ENCODE measurements at places on chromosomes 4 and X.

GRCh38 chrX:1341545-1342184 lies 5.1 kb downstream of the IL3RA start:
- no peak for DNase-seq

GRCh38 chrX:38336538-38337240 lies 9.4 kb upstream of the RPGR start:
- DNase-seq = no peak

DNA sequence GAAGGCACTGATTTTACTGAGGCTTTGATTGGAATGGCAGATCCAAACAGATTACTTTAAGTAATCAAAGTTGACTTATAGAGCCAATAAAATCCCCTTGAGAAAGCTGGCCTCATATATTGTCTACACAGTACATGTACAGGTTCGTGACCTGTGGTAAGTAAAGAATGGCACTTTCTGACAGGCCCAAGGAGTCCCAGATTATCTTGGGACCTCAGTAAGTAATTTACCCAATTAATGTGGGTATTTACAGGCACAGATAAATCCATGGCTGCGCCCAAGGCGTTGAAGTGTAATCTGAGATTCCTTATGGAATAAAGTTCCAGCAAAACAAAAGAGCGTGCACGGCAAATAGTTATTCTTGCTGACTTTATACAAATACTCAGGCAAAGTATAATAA lies 62.4 kb downstream of the PAGE2 start:
- DNase-seq = no peak

- no peak for DNase-seq
These were observed 201.0 kb downstream of the PAPSS1 start for GRCh38 chr4:107519053-107519452.

- peak; percentile 12 for DNase-seq
These were observed 134.7 kb downstream of the DCLK2 start for GRCh38 chr4:150212927-150213326.

GRCh38 chrX:132369617-132370326 lies 119.1 kb downstream of the MBNL3 start:
- no peak for DNase-seq

DNA sequence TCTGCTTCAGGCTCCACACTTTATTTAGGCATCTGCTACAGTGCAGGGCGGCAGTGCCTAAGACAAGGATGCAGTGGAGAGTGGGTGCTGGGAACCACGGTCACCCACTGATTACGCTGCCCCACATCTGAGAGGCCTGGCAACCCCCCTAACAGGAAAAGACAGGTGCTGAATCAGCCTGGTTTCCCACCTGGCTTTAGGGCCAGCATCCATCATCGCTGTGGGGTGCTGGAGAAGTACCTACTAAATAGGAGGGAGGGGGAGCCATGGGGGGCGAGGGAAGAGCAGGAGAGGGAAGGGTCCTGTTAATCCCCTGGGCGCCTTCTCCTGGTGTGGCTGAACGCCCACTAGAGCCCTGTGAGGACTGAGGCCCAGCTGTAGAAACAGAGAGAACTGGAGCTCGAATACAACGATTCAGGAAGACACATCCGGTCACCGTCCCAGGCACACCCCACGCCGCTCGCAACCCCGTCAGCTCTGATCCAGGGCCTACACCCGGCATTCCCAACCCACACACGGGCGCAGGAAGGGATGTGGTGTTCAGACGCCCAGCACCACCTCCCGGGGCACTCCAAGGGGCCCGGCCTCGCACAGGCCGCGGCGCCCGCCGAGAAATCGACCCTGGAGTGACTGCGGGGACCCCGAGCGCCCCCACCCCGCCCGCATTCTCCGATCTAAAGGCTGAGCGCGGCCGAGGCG lies 554 bp downstream of the DCTD start:
- DNase-seq = peak; percentile 63

- no peak for DNase-seq
These were observed 88.3 kb downstream of the EVC2 start for GRCh38 chr4:5619913-5620625.

DNA sequence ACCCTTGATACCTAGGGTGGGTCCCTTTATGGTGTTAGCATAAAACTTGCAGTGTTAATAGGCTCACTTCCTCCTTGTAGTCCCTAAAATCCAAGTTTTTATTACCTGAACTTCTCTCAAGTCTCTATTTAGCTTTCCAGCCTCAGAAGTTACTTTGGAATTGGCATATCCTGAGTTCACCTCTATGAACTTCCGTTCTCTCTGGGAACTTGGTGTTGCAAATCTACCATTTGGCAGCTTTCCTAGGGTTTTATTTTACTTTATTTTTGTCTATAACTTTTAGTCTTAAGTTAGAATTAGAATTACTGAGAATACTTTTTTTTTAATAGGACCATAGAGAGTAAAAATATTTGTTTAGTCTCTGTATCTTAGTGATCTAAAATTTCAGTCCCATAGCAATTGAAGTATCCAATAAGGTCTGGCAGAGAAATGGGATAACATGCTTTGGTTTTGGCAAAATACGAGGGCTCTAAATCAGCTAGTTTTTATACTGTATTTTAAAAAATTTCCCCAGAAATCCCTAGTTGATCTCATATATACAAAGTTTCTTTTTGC lies 30.3 kb upstream of the NAF1 start:
- DNase-seq = no peak

DNA sequence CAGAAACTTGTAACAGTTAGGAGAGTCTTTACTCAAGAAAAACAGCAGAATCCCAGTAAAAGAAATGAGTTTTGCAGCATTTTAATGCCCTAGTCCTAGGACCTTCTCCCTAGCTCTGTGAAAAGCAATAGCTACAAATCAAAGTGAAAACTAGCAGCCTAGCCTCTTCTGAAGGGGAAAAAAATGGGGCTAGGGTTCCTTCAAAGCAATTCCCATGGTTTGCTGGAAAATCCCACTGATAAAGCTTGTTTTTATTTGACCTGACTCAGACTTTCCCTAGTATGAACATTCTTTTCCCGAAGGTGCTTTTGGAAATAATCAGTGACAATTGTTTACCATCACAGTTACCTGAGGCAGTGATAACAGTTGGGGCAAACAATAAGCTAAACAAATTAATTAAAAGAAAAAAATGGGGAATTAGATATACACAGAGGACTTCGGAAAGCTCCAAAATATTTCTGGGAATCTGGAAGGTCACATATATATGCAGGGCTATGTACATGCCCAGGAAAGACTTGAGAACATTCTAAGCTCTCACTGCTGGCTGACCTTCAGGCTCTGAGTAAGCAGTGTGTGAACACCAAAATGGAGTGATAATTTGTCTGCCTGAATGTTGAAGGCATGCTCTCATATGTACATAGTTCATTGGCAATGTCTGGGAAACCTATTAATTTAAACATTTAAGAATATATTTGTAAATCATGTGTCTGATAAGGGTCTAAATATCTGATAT lies 285.9 kb downstream of the KCTD8 start:
- peak; percentile 48 for DNase-seq

GRCh38 chr4:129738175-129738574 lies 642.2 kb downstream of the C4orf33 start:
- DNase-seq = no peak

GRCh38 chr4:74197080-74197479 lies 39.2 kb downstream of the MTHFD2L start:
- no peak for DNase-seq

DNA sequence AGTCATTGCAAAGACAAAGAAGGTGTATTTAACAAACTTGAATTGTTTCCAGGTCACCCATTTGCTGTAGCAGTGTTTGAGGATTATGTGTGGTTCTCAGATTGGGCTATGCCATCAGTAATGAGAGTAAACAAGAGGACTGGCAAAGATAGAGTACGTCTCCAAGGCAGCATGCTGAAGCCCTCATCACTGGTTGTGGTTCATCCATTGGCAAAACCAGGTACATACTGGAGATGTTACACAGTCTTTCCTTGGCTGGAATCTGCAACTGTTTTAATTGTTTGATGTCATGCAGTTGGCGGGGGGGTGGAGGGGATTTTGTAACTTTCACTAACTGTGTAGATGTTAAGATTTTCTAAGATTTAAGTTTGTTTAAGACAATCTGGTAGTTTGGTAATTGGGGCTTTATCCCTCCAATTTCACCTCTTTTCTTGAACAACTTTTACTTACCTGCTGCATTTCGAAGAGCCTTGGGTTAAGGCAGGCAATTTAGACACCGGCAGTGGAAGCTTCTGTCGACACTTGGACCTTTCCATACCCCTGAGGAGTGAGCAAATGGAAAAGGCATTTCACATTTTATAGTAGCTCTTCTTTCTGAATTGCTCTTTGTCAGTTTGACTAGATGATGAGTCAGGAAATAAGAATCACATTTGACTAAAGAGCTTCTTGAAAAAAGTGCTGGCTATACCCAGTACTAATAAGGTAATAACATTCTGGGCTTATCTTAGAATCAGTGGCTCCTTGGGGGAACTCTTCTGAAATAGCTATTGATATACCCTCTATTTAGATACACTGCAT lies 67.4 kb downstream of the EGF start:
- peak; percentile 74 for DNase-seq

DNA sequence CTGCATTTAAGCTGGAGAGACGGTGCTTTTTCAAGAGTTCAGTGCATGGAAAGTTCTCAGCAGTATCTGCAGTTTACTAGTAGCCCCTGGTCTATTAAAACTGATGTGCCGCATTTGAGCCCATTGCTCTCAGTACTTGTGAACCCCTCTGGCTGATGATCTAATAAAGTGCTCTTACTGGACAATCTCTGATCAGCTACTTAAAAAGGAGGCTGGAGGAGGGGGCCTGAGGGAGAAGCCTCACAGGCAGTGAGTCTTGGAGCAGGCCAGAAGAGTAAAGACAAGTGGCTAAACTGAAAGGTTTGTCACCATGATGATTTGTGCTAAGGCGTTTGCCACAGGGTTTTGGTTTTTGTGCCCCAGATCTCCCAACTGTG lies 138.5 kb downstream of the ARX start:
- no peak for DNase-seq

- DNase-seq = no peak
These were observed 232.7 kb downstream of the ARHGAP24 start for GRCh38 chr4:85707611-85708010.

DNA sequence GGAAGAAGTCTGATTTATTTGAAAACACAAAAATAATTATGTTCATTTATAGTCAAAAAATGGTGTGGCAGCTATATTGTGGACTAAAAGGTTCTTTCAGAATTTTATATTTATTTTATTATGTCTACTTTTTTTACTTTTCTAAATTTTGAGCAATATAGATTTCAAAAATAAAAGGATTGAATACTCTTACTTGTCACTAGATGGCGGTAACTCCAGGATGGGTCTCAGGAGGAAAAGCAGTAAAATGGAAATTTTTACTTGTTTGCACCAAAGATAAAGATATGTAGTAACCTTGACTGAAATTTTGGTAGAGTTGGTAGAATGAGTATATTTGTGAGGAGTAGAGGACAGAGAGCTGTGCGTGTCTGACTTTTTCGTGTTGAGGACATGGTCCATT lies 14.5 kb upstream of the DACH2 start:
- peak; percentile 3 for DNase-seq

DNA sequence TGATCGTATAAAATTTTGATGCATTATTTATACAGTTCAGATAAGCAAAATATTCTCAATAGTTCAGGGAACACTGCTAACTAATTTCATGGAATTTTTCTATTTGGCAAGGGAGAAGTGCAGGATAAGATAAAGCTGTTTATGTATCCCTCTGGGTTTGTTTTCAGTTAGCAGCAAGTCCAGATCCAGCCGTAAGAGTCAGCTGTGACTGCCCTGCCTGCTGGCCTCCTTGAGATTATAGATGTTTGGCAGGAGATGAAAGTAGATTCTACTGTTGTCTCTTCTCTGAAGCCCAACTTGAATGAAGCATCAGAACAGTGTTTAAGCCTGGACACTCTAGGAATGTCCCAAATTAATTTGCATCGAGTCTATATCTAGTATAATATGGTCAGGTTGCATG lies 29.5 kb downstream of the ANTXR2 start:
- DNase-seq = no peak

GRCh38 chrX:147875866-147876596 lies 35.7 kb upstream of the FMR1 start:
- peak; percentile 1 for DNase-seq

DNA sequence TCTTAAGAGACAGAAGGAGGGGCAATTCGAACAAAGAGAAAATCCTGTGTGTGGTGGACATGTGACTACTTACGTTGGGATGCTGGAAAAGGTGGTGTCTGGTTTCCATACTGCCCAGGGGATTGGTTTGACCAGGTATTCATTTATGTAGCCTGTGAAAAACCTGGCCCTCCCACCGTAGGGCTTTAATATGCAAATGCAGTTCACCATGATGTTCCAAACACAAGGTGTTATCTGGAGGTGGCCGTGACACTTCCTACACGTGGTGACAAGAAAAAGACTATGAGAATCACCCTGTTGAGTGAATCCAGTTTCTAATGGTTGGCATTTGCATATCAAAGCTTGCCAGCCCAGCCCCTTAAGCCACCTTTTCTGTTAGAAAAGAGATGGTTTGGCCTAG lies 27.9 kb downstream of the UGT2B4 start:
- DNase-seq = no peak

DNA sequence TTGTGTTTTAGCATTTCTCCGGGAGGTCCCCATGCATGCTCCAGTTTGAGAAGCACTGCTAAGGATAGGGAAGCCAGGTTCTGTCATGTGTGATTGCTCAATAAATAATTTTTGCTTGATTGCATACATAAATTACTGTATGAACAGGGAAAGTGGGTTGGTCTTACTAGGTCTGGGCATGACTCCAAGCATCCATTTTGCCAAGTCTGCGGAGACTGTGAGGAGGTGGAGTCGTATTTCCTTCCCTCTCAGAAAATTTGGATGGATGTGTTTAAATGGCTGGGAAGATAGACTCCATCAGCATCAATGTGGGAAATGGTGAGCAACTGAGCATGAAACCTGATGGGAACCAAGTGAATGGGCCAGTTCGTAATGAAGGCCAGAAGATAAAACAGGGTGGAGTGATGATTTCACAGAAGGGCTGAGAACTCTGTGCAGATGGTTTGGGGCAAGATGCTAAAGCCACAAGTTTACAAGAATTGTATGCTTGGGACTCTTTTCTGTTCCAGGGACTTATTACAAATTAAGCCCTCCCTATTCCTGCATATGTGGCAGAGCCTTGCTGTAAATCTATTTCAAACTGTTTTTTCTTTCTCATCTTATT lies 84.1 kb downstream of the NHS start:
- no peak for DNase-seq

- no peak for DNase-seq
These were observed 154.4 kb downstream of the PTTG2 start for GRCh38 chr4:38114386-38115150.

- DNase-seq = no peak
These were observed 130.8 kb upstream of the SFRP2 start for GRCh38 chr4:153919667-153920066.

GRCh38 chr4:48683784-48684666 lies 96.1 kb downstream of the FRYL start:
- DNase-seq = no peak

- DNase-seq = peak; percentile 91
These were observed 181.6 kb upstream of the NOCT start for GRCh38 chr4:138833974-138834373.

- DNase-seq = peak; percentile 4
These were observed 103.4 kb upstream of the PAK3 start for GRCh38 chrX:110992611-110993010.

DNA sequence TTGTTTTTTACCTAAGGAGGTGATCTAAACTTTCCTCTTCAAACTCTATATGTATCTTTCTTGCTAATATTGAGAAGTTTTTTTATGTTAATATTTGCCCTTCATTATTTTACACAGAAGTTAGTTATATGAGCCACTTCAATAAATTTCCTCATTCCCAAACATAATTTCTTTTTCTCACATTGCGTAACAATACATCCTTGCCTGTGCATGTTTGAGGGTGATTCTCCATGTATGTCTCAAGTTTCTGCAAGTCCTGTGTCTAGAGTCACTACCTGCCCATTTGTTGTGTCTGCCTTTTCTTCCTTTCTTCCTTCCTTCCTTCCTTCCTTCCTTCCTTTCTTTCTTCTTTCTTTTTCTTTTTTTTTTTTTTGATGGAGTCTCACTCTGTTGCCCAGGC lies 2057.9 kb downstream of the PCDH7 start:
- DNase-seq = no peak

Data from kidney glomerular epithelial cell (primary cell).